ENCODE measurements at places on chromosomes 2 and 18.

GRCh38 chr2:74645344-74645743 lies 2.8 kb downstream of the M1AP start:
- DNase-seq = no peak

- DNase-seq = no peak
Measured at GRCh38 chr2:163312713-163313112, 423.1 kb downstream of the FIGN start.

GRCh38 chr18:21118806-21119205 lies 7.2 kb upstream of the ROCK1 start:
- DNase-seq = no peak

- DNase-seq = no peak
Measured at GRCh38 chr2:187900021-187900420, 345.8 kb upstream of the TFPI start.

GRCh38 chr2:143357966-143358365 lies 228.7 kb downstream of the ARHGAP15 start:
- no peak for DNase-seq

DNA sequence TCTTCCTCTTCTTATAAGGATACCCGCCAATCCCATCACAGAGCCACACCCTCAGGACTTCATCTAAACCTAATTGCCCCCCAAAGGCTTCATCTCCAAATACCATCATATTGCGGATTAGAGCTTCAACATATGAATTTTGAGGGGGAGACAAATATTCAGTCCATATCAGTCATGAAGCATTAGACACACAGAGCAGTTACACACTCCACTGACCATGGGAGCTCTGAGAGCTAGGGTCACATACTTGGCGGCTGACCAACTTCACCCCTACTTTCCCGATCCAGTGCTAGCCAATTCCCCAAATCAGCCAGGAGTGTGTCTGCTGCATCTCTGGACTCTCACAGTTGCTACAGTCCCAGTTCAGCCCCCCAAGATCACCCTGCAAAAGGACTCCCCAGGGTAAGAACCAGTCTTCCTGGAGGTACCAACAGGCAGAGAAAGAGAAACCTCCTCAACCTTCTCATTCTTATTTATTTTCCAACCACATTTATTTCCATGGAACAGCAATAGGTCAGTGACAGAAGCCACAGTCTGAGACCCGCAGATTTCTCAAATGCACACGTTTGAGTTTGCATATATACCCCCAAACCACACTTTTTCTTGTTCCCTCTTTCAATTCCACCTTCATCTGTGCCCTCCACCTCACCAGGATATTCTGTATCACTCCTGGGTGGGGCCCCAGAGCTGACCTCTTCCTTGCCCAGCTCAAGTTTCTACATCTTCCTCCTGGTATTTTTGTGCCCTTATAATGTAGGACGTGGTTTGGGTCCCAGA lies 33.3 kb downstream of the SPP2 start:
- no peak for DNase-seq

DNA sequence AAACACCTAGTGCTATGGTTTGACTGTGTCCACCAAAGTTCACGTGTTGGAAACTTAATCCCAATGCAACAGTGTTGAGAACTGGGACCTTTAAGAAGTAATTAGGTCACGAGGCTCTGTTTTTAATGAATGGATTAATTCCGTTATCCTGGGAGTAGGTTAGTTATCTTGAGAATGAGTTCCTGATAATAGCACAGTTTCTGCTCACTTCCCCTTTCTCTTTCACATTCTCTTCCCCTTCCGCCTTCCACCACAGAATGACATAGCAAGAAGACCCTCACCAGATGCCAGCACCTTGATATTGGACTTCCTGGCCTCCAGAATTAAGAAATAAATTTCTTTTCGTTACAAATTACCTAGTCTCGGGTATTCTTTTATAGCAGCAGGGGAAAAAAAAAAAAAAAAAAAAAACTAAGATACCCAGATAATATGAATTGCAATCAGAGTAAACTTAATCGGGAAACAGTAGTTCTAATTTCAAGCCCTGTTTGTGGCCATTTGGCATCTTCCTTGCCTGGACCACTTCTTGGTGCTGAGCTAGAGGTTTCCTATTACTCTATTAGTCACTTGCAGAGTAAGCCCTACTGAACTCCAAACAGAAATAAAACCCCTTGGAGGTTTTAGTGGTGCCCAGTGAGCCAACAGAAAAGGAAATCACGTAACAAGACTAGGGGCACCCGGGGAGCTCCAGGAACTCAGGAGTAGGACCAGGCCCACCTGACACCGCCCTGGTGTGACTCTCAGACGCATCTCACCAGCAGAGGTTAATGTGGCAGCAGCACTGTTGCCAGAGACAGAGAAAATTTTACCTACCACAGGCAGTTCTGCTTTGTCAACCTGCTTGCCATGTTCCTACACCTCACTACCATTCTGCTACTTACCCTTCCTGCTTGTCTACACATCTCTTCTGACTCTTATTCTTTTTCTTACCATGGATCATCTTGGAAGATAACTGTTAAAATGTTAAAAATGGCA lies 147.6 kb upstream of the CAB39 start:
- DNase-seq = no peak

- DNase-seq = no peak
Measured at GRCh38 chr2:118786746-118787145, 60.7 kb downstream of the EN1 start.

- peak; percentile 58 for DNase-seq
Measured at GRCh38 chr2:231613663-231614558, 21.2 kb downstream of the TEX44 start.

DNA sequence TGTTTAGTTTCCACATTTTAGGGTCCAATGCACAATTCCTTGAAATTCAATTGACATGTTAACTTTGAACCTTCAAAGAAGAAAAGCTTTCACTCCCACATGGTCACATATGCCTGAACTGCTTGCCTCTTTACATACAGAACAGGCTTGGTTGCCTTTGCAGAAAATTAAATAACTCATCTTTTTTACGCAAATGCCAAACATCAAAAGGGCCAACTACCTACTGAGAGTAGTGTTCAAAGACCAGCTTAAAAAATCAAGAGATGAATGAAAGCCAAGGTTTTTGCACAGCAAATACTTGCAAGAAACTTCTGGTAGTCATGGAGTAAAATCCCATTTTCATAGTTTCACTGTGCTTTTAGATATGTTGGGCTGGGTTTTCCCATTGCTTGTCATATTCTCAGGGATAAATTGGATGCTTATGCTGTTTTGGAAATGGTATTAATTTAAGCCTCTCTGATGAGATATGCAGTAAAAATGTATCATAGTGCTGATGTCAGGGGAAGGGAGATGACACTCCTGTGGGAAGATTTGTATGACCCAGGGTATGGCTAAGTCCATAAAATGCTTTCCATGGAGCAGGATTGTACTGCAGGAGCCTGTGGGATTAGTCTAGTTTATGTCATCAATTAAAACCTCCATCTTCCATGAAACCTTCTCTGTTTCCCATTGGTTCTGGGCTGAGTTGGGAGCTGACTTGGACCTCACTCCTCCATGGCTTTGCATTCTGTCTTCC lies 60.6 kb upstream of the DARS1 start:
- DNase-seq = no peak

- no peak for DNase-seq
Measured at GRCh38 chr2:98560256-98560771, 48.0 kb downstream of the COA5 start.

- DNase-seq = no peak
Measured at GRCh38 chr18:9260388-9261380, 73.9 kb upstream of the TWSG1 start.

- DNase-seq = no peak
Measured at GRCh38 chr2:217798743-217799562, 203.8 kb downstream of the TNS1 start.

All from stimulated activated CD4-positive, alpha-beta T cell treated with anti-CD3 and anti-CD28 coated beads, Interleukin-1b, Interleukin-23, amount 100 ng/mL, for 24 hours (primary cell).